ENCODE measurements at places on chromosomes 16 and 17.

GRCh38 chr17:57723427-57724025 lies 21.6 kb downstream of the CCDC182 start:
- DNase-seq, result no peak

DNA sequence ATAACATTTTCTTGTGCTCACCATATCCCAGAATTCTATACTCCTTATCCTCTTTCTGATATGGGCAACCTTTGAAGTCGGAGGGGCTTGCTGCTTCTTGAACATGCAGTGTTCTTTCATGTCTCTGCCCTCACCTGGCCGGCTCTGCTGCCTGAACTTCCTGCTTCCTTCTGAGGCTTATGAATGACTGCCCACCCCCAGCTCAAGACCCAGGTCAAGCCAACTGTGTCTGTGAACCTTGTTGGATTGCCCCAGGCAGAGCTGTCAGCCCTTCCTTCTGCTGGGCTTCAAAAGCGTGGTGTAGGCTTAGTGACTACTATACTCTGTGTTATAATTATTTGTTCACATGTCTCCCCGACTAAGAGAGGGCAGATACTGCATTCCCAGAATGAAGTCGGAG lies 506.5 kb downstream of the HS3ST4 start:
- no peak for DNase-seq

- no peak for DNase-seq
Observed at GRCh38 chr17:41687828-41688640, 651 bp upstream of the EIF1 start.

DNA sequence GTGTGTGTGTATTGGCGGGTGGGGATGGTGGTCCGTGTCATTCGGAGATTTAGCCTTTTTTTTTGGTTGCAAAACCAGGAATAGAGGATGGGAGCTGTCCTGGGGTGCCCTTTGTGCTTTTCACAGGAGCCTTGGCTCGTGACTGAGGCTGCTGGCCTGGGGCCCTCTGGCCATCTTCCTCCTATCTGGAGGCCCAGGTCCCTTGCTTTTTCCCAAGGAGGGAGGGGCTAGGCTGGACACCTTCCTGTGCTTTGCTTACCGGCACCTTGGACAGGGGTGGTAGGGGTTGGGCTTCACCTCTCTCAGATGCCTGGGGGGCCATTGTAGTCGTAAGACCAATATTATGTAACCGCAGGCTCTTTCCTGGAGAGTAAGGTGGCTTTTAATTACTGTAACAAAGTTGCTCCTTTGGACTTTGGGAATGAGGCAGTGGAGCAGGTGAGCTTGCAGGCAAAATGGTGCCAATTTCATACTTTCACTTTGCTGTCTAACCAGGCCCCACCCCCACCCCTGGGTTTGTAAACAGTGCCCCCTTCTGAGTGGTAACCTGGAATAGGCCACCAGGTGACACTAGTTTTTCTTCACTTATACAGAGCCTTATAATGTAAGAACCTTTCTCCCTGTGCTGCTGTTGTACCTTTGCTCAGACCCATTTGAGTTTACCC lies 1.2 kb downstream of the DYNLL2 start:
- no peak for DNase-seq

- no peak for DNase-seq
Observed at GRCh38 chr17:48187872-48188608, 80.5 kb downstream of the SNX11 start.

DNA sequence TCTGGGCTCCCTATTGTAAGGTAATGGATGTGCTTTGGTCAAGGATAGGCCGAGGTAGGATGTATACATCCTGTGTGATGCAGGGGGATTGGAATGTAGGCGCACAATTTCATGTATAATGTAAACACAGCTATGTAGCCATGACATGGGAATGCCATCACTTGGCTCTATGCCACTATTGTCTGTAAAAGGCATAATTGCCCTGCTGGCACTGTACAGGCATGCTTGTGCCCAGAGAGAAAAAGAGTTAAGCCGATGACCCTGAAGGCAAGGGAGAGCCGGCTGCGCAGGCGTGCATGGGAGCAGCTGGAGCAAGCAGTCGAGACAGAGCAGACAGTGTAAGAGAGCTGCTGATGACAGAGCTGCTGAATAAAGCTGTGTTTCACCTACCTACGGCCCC lies 212.5 kb upstream of the CPHXL start:
- DNase-seq, result no peak

DNA sequence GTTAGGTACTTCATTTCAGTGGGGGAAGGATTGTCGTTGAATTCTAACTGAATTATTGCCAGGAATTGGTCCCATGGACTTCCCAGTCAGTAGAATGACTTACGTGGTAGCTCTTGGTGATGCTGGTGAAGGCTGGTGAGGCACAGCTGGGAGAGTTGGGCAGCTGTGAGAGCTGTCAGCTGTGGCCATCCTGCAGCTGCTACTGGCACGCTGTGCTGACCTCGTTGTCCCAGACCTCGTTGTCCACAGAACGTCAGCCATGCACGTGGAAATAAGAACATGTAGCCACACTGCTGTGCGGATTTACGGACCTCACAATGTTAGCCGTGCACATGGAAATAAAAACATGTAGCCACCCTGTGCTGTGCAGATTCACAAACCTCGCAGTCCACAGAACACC lies 102.3 kb downstream of the NPIPB11 start:
- DNase-seq, result no peak

DNA sequence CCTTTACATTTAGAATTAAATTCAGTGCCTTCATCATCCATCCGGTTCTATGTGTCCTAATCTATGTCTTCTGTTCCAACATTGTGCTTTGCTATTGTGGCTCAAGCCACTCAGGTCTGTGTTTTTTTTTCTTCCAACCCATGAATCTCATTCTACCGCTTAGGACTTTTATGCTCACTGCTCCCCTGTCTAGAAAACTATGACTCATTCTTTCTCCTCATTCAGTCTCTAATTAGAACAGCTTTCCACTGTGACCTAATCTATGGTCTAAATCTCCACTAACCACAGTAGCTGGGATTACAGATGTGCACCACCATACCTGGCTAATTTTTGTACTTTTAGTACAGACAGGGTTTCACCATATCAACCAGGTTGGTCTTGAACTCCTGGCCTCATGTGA lies 418.7 kb downstream of the KCNJ2 start:
- peak; percentile 52 for DNase-seq

Data from retinal pigment epithelial cell (primary cell).